Pericardium fibroblast (primary cell): ENCODE measurements at places on chromosomes 1 and 21. TPM values are rescaled to one million over a fixed set of nuclear protein-coding genes. Genes with fewer than 3 reads are reported as not detected.

The MEX3A gene
- 1.1 and 5.0 TPM in 2 replicates for total RNA-seq

The C1orf115 gene
- total RNA-seq, result 1.8 and 3.6 TPM in 2 replicates

The RAB25 gene
- not detected in 2 replicates for total RNA-seq

The CFHR2 gene
- not detected in 2 replicates for total RNA-seq

The ALDH9A1 gene
- 94.7 and 109 TPM in 2 replicates for total RNA-seq

The CD46 gene
- 51.6 and 59.2 TPM in 2 replicates for total RNA-seq

The WNT4 gene
- total RNA-seq, result under 0.01 and 1.1 TPM in 2 replicates

The CLCA1 gene
- total RNA-seq, result not detected in 2 replicates

The VWA5B1 gene
- total RNA-seq, result not detected in 2 replicates

The PTPN22 gene
- 0.34 TPM in 1 of 2 replicates, not detected in the other for total RNA-seq

The NUP210L gene
- total RNA-seq, result under 0.01 TPM in 1 of 2 replicates, not detected in the other

The SYDE2 gene
- 1.8 and 3.9 TPM in 2 replicates for total RNA-seq

The NR0B2 gene
- total RNA-seq, result not detected in 2 replicates

The TTC39A gene
- not detected in 2 replicates for total RNA-seq

The FALEC gene
- not detected in 2 replicates for total RNA-seq

The FMOD gene
- 8.8 and 50.4 TPM in 2 replicates for total RNA-seq

The MASP2 gene
- total RNA-seq, result not detected in 2 replicates

The PRMT6 gene
- total RNA-seq, result 12.5 and 15.9 TPM in 2 replicates

The ETV3L gene
- total RNA-seq, result not detected in 2 replicates

The GJA8 gene
- total RNA-seq, result not detected in 2 replicates

The VANGL1 gene
- total RNA-seq, result 8.7 and 12.6 TPM in 2 replicates

The SPRR1B gene
- not detected in 2 replicates for total RNA-seq

The HPDL gene
- total RNA-seq, result 0.12 and 2.8 TPM in 2 replicates

The MRPS6 gene
- total RNA-seq, result 10.0 and 14.6 TPM in 2 replicates

The ZNF593OS gene
- total RNA-seq, result 0.23 TPM in 1 of 2 replicates, not detected in the other

The MMP23B gene
- total RNA-seq, result 117 and 174 TPM in 2 replicates

The CFH gene
- total RNA-seq, result 112 and 312 TPM in 2 replicates

The TEX38 gene
- total RNA-seq, result not detected in 2 replicates

The INKA2 gene
- total RNA-seq, result 4.1 and 11.8 TPM in 2 replicates

The LCE1B gene
- not detected in 2 replicates for total RNA-seq

The ANGPTL1 gene
- 43.1 and 77.5 TPM in 2 replicates for total RNA-seq

The GPR37L1 gene
- not detected in 2 replicates for total RNA-seq

The NCAM2 gene
- total RNA-seq, result 5.7 and 8.0 TPM in 2 replicates

The SMIM1 gene
- total RNA-seq, result 10.3 TPM in 1 of 2 replicates, not detected in the other

The CD247 gene
- not detected in 2 replicates for total RNA-seq

The MAP3K21 gene
- 0.58 and 0.85 TPM in 2 replicates for total RNA-seq

The CACNA1S gene
- total RNA-seq, result 0.94 TPM in 1 of 2 replicates, not detected in the other

The STUM gene
- 0.35 and 0.60 TPM in 2 replicates for total RNA-seq

The GUCA2A gene
- not detected in 2 replicates for total RNA-seq

The ODR4 gene
- total RNA-seq, result 6.9 and 14.9 TPM in 2 replicates

The S100A3 gene
- 2.5 and 10.0 TPM in 2 replicates for total RNA-seq

The RAB13 gene
- 67.0 and 141 TPM in 2 replicates for total RNA-seq

The YTHDF2 gene
- total RNA-seq, result 34.4 and 35.4 TPM in 2 replicates

The PAPPA2 gene
- 0.35 and 7.9 TPM in 2 replicates for total RNA-seq

The TTLL7 gene
- total RNA-seq, result 2.1 and 2.4 TPM in 2 replicates

The FNDC5 gene
- total RNA-seq, result 1.3 and 2.9 TPM in 2 replicates

The HSD11B1 gene
- total RNA-seq, result 31.7 and 49.4 TPM in 2 replicates

The CCDC185 gene
- total RNA-seq, result not detected in 2 replicates

The LDLRAD1 gene
- total RNA-seq, result not detected in 2 replicates

The DLGAP3 gene
- 0.12 TPM in 1 of 2 replicates, not detected in the other for total RNA-seq

The TTC3 gene
- 128 and 139 TPM in 2 replicates for total RNA-seq

The SNAPIN gene
- total RNA-seq, result 59.2 and 71.2 TPM in 2 replicates

The HCRTR1 gene
- 0.70 TPM in 1 of 2 replicates, not detected in the other for total RNA-seq
